CD8-positive, alpha-beta memory T cell (primary cell): ENCODE measurements at places on chromosomes 1 and 21. TPM values are rescaled to one million over a fixed set of nuclear protein-coding genes. Genes with fewer than 3 reads are reported as not detected.

C1orf74 gene
- 2.2 TPM for total RNA-seq

TRIM63 gene
- not detected for total RNA-seq

FAAH gene
- total RNA-seq = 4.5 TPM

BGLAP gene
- total RNA-seq = 1.5 TPM

SELENBP1 gene
- total RNA-seq = not detected

CRP gene
- not detected for total RNA-seq

CHODL gene
- total RNA-seq = 0.22 TPM

TMPRSS15 gene
- not detected for total RNA-seq

OR2M3 gene
- total RNA-seq = not detected

NCF2 gene
- total RNA-seq = 3.6 TPM

HSPA6 gene
- total RNA-seq = 0.90 TPM

RBBP5 gene
- total RNA-seq = 27.5 TPM

PPM1J gene
- total RNA-seq = not detected

APCS gene
- not detected for total RNA-seq

IFNLR1 gene
- 6.1 TPM for total RNA-seq

RAB29 gene
- total RNA-seq = 37.1 TPM

DNM3 gene
- total RNA-seq = 0.64 TPM

IGSF21 gene
- total RNA-seq = not detected

CD2 gene
- total RNA-seq = 364 TPM

A3GALT2 gene
- total RNA-seq = not detected

CLCA1 gene
- not detected for total RNA-seq

KLHDC7A gene
- not detected for total RNA-seq

LRRIQ3 gene
- total RNA-seq = 2.9 TPM

GABRD gene
- total RNA-seq = not detected
